Stimulated activated CD4-positive, alpha-beta T cell treated with anti-CD3 and anti-CD28 coated beads, TNF-alpha, amount 100 ng/mL, for 4 hours (primary cell): ENCODE measurements at places on chromosomes 3 and 15.

DNA sequence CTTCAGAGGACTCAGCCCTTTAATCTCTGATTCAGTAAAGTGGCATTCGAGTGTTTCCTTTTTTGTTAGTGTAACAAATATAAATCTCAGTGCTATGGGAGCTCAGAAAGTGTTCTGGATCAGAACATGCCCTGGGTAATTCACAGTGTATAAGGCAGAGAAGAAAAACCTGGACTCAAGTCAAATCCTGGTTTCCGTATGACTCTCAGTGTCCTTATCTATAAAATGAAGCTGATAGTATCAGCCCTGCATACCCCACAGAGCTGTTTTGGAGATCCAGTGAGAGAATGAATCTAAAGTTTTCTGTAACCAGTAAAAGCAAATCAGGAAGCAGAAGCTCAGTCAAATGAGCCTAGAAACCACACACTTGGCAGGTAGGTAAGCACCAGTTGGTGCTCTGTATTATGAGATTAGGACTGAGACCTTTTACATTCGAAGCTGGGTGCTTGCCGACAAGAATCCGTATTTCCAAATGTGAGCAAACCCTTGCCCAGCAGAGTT is 67.2 kb downstream of the IL1RAP start:
- DNase-seq, result no peak

DNA sequence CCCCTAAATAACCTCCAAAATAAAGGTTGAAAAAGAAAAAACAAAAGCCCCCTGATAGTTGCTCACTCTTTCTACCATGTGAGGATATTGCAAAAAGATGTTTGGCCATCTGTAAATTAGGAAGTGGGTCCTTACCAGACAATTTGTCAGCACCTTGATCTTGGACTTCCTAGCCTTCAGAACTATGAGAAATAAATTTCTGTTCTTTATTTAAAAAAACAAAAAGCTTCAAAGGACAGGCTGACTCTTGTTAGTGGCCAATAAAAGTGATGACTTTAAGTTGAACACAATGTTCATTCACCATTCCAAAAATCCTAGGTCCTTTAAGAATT is 103.5 kb downstream of the CBLB start:
- DNase-seq, result no peak

GRCh38 chr15:26624128-26624527 is 148.7 kb downstream of the GABRB3 start:
- DNase-seq, result no peak

- no peak for DNase-seq
Measured at GRCh38 chr3:193813501-193813830, 220.5 kb downstream of the OPA1 start.

DNA sequence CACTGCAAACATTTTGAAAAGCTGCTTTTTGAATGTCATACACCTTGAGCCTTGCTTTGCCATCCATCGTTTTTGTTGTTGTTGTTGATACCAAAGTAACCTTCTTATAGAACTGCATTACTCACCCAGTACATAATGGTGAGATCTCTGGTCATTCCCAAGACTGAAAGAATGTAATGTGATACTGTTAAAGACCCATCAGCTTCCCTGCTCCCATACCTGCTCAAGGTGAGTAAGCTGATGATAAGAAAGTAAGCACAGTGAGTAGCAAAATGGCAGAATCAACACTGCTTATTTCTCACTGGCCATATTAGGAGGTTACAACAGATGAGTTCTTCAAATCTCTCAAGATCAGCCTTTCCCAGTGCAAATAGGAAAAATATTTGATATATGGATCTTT is 89.8 kb downstream of the CADPS start:
- no peak for DNase-seq

GRCh38 chr3:66425032-66425431 is 75.8 kb downstream of the LRIG1 start:
- DNase-seq, result no peak

- no peak for DNase-seq
Measured at GRCh38 chr3:13251166-13251903, 168.8 kb downstream of the NUP210 start.

- no peak for DNase-seq
Measured at GRCh38 chr3:186472456-186473008, 71.6 kb downstream of the CRYGS start.

- no peak for DNase-seq
Measured at GRCh38 chr15:69059557-69059943, 45.1 kb downstream of the NOX5 start.

DNA sequence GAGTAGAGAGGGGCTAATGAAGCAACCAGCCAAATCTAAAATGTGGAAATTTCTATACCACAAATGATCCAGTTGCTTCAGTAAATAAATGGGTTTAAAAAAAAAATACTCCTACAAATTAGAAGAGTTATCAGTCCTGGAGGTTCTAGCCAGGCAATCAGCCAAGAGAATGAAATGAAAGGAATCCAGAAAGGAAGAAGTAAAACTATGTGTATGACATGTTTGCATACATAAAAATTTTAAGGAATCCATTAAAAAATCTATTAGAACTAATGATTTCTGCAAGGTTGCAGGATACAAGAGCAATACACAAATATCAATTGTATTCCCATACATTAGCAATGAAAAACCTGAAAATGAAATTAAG is 9.6 kb downstream of the MESP2 start:
- DNase-seq, result no peak

DNA sequence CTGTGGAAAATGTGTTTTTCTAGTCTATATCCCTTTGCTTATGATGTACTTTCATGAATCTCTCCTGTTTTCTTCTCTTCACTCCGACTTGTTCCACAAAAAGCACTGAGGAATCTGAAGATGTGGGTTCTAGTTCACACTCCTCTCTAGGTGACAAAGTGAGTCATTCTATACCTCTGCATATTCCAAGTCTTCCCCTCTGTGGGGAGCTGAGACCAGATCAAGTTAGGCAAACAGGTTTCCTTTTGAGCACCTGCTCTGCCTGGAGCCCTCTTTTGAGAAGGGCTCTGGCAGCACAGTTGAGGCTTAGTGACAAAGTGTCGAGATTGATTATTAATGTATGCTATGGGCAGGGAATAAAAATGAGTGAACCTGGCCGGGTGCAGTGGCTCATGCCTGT is 82.4 kb upstream of the VGLL4 start:
- no peak for DNase-seq

DNA sequence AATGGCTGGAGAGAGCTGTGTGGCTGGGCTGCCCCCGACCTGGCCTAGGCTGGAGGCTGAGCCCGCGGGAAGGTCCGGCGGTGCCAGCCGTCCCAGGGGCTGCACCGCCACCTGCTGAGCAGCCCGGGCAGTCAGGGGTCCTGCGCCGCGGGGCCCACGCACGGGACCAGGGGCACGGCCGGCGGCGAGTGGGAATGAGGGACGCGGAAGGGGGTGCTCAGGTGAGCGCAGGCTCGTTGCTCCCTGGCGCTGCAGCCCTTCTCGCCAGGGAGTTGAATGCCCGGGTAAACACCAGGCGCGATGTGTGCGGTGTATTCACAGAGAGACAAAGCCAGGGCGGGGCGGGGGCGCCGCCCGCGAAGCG is 666 bp upstream of the SEMA3F start:
- no peak for DNase-seq

GRCh38 chr3:45412763-45413162 is 24.4 kb downstream of the LARS2 start:
- no peak for DNase-seq
